ENCODE measurements at places on chromosomes 2 and 18. TPM values are rescaled to one million over a fixed set of nuclear protein-coding genes. Genes with fewer than 3 reads are reported as not detected.

The MZT2B gene
- total RNA-seq = 203 TPM

The SP5 gene
- total RNA-seq = 1.7 TPM

The TNFAIP6 gene
- total RNA-seq = 0.81 TPM

The BMP10 gene
- not detected for total RNA-seq

The TXNDC2 gene
- 0.28 TPM for total RNA-seq

The DCDC2C gene
- total RNA-seq = not detected

The IGFBP5 gene
- 0.61 TPM for total RNA-seq

The RTP5 gene
- not detected for total RNA-seq

The RAX gene
- total RNA-seq = 0.37 TPM

The ZNF142 gene
- 43.4 TPM for total RNA-seq

The LRRC30 gene
- not detected for total RNA-seq

The CCDC121 gene
- total RNA-seq = 1.6 TPM

The NFATC1 gene
- total RNA-seq = 5.5 TPM

The ARMC9 gene
- total RNA-seq = 33.8 TPM

The GCG gene
- not detected for total RNA-seq

The IL36G gene
- not detected for total RNA-seq

The CASP10 gene
- total RNA-seq = 2.7 TPM

The PRSS56 gene
- total RNA-seq = not detected

Measured in H9 (cell line).